ENCODE measurements at places on chromosomes 5 and 9.
A peak's percentile ranks its signal among the peaks of the same experiment; 100 is the strongest.

DNA sequence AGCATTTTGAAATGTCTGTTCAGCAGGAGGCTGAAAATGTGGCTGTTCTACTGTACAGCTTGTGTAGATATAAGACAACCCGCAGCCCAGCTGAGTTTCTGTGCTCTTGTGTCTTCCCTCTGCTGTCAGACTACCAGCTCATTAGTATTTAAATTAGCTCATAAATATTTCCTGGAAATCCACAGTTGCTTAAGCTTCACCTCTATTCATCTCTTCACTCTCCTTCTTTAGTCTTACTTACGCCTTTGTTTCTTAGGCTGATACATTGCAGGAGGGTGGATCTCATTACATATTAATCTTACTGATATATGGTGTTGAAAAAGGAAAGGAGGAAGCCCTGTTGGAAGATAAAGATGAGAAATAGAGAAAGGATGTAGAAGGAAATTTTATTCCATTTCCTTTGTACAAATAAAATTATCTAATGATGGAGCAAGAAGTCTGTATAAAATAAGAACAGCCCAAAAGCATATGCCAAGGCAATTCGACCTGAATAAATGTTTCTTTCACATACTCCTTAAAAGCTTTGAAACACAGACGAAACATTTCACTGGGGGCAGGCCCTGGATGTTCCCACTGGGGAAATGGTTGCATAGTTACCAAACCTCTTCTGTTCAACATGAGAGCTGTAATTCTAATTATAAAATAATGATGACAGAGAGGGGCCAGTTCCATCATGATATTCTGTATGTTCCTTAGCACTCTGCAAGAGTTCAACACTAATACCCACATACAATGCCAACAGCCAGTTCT lies 111.8 kb upstream of the APC start:
- DNase-seq: no peak

DNA sequence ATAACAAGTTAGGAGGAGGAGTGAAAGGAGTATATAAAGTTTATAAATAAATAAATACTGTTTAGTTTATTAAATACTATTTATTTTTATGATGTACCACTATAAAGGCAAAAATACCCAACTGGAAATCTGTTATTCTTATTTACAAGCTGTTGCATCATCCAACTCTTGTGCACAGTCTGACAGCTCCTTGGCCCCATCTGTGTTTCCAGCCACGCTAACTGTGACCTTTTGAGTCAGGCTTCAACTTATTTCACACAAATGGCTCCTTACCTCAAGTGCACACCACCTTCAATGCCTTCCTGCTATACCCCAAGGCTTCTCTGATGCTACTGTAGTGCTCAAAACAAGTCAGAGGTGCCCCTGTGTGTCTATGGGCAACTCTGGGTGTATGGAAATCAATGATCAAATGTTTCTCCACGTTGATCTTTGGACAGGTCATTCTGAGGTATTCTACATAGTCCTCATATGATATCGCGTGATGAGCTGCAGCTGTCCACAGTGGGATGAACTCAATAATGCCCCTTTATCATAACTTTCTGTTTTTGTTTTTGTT lies 303.2 kb upstream of the GRAMD2B start:
- peak; percentile 40 for DNase-seq

DNA sequence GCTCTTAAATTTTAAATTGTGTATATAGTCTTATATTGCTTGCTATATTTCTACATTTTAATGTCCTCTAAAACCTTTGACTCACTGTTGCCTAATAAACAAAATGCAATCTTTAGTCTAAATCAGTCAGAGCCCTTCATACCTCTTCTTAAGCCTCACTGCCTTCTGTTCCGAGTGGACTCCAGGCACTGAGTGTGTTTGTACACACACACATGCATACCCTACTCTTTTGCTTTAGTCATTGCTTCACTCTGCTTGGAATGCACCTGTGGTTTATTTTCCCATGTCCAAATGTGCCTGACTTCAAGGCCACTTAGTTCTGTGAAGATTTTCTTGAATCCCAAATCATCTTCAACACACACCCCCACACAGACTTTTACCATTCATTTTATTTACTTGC lies 60.9 kb downstream of the SLC12A2 start:
- peak; percentile 27 for DNase-seq

DNA sequence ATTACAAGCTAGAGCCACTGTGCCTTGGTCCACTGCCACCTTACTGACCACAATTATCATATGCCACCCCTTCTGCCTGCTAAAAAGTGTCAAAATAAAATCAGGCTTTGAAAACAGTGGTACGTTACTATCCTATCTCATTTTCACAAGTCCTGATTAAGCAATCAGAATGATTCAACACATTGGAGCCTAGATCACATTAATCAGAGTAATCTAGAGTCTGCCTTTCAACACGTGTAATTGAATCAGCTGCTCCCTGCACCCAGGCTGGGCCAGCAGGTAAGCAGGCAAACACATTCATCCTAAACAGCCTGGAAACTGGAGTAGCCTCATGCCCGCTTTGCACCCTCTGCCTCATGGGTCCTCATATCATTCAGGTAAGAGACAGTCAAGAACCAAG lies 186.2 kb downstream of the DCP2 start:
- peak; percentile 75 for DNase-seq

DNA sequence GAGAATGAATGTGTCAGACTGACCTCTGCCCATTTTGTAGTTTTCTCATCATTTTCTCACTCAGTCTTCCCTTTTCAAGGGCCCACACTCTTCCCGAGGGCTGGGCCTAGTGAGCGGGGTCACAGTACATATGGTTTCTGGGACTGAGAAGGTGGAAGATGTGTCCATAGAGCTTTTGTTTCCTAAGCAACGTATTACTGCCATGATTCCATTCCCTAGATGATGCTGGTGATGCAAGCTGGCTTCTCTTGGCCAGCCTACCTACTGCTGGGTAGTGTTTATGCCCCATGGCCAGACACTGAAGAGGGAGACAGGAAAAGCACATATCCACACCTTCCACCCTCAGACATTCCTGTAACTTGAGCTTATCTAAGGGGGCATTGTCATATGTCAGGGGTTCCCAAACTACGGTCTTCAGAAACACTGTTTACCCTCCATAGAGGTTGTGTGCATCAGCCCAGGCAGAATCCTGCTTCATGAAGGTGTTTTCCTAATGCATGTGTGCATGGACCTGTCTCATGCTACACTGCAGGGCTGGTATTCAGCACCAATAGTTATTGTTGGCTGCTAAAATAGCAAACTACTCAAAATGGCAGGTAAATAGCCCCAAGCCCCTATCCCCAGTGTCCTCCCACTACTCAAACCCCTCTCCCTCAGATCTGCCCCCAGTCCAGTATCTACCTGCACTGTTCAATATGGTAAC lies 9.5 kb downstream of the IRF1 start:
- DNase-seq: no peak

All from fibroblast of upper back skin (primary cell).